LoVo (cell line): ENCODE measurements at places on chromosomes 2 and 18.
A peak's percentile ranks its signal among the peaks of the same experiment; 100 is the strongest.

DNA sequence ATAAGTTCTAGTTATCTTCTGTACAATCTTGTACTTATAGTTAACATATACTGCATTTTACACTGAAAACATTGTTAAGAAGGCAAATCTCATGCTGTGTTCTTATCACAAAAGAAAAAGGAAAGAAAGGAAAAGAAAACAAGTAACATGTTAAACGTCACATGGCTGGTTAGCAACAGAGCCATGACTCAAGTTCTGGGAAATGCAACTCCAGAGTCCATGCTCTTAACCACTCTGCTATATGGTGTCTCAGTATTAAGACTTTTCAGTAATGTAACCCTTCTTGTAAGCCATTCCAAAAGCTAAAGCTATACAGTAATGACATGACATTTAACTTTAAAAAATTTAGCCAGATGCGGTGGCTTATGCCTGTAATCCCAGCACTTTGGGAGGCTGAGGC lies 181.4 kb downstream of the BARD1 start:
- DNase-seq = no peak

DNA sequence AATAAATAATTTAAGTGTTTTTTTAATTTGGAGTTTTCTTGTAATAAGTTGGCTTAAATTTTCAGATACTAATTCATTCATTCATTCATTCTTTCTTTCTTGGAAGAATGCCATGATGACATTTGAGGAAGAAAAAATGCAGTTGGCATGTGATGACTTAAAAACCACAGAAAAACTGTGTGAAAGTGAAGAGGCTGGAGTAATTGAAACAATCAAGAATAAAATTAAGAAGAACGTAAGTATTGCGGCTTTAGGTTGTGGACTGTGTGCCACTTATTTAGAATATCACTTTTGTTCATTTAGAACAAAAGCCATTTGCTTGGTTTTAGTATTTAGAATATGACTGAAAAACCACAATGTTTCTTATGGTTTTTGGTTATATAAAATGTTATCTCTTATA lies 51.4 kb downstream of the TTC39C start:
- DNase-seq = no peak

DNA sequence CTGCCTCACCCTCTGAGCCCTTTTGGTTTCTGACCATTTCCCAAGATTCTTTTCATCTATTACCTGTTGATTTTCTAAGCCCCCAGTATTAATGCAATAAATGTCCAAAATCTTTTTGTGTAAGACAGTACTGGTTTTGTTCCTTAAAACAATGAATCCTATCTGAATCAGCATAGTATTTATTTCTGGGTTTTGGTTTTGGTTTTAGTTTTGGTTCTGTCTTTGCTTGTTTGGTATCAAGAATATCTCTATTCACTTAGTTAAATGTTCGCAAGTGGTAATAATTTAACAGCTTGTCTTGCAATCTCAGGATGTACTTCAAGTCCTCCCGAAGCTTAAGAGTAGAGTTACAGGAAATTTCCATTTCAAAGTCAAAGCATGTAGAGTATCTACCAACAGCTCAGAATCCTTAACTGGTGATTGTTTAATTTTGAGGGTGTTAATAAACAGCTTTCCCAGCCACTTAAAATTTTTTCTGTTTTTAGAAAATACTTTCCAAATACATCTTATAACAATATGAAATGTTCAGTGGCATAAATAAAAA lies 67.7 kb upstream of the NEDD4L start:
- no peak for DNase-seq

DNA sequence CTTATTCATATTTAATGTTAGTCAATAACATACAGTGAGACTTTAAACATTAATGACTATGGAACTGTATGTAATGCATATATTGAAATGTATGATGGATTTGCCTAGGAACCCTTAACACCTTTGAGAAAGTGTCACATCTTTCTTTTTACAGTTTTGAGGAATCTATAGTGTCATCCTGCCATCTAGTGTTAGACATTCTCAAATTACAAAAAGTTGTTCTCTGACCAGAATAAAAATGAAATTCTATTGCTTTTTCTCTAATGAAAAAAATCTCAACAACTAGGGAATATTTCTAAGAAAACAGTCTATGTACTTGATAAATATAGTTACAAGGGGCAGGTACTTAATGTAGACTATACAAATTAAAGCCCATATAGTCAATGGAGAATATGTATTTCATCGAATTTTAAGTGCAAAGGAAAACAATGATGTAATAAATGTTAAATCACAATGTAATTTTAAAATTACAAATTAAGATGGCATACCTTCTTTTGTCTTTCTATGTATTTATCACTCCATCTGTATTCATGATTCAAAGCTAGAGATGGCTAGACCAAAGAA lies 5.1 kb upstream of the CALCRL start:
- DNase-seq = peak; percentile 18

DNA sequence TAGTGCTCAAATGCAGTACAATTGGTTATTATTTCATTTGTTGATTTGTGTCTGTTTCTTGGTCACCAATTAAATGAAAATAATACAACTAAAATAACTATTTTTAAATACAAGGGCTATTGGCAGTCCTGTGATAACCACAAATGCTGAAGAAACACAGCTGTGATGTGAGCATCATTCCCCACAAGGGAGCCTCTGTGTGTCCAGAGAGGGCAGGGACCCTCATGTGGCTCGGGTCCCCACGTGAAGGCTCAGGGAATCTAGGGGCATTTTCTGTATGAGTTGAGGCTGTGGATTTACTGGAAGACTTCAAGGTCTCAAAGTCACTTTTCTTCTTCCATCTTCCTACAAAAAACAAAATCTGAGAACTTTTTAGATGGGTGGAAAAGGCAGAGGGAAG lies 316.1 kb upstream of the RAB12 start:
- no peak for DNase-seq

DNA sequence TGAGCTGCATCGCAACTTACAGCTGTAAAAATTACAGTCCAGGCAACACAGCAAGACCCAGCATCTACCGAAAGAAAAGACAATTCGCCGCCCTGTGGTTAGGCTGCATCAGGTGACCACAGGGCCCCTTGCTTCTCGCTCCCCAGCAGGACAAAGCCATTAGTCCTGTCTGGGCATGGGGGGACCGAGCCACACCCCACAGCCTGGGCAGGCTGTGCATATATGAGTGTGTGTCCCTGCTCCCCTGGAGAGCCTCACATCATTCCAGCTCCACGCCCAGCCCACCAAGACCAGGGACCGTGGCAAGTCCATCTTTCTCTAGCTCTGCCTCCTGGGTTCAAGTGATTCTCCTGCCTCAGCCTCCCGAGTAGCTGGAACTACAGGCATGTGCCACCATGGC lies 33.9 kb downstream of the SNORC start:
- DNase-seq = no peak

DNA sequence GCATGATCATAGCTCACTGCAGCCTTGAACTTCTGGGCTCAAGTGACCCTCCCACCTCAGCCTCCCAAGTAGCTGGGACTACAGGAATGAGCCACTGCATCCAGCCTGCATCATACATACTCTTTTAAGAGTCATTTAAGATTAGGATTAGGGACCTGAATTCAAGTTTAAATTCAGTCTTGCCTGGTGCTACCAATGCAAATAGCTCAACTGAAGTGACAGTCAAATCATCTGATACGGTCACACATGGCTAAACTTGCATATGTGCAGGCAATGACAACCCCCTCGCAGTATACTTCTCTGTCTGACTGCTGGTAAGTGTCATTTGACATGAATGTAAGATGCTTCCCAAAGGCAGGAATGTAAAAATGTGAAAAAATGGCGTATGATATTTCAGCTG lies 31.8 kb upstream of the TMEM131 start:
- no peak for DNase-seq

DNA sequence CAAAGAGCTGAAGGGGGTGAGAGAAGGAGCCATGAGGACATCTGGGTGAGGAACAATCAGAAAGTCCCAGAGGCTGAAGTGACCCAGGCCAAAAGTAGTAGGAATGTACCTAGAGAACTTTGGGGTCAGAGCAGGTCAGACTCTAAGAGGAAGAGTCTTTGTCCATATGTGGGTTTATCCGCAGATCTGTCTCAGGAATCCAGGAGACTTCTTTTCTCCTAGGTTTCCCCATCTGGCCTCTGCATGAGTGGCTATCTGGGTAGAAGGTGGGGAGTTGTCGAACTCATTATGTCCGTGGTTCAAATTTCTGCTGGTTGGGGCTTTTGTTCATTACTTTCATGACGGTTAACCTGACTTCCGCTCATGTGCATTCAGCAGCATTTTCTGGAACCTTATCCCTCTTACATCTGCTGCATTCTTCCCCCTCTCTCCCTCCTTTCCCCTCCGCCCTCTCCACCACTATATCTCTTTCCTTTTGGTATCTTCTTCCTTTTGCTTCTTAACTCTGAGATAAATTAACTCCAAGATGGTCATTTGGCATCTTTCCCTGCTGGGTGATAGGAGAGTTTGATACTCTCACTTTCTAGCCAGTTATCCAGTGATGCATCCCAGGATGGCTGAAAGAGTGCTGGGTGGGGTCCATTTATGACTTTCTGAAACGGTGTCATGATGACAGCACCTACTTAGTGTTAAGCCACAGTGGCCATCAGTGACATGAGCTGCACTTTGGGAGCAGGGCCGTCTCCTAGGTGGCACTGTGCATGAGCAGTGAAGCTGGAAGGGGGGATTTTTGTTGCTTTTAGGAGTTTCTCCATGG lies 2.1 kb downstream of the LIPG start:
- DNase-seq = peak; percentile 14

- DNase-seq = peak; percentile 32
Measured at GRCh38 chr2:56130463-56131070, 53.2 kb upstream of the CCDC85A start.

DNA sequence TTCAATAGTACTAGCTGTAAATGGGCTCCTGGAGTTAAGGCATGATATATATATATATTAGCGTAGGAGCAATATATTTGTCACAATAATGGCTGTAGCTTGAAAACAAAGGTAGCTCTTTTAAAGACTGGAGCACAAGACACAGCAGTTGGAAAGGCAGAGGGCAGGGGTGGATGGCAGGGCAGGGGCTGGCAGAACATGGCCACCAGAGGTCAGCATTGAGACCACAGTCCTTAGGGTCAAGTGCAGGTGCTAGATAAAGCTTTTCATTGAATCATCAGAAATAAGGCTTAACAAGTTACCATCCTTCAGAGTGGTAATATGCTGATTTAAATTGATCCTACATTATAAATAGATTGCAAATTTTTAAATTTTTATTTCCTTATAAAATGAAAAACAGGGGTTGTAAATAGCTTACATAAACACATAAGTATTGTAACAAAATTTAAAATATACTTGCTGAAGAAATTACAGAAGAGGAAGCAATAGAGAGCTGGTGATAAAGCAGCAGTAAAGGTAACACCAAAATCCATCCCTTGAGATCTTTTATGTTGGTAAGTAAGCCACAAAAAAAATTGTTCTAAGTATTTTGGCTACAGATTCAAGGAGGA lies 161.2 kb upstream of the PIEZO2 start:
- DNase-seq = peak; percentile 59

DNA sequence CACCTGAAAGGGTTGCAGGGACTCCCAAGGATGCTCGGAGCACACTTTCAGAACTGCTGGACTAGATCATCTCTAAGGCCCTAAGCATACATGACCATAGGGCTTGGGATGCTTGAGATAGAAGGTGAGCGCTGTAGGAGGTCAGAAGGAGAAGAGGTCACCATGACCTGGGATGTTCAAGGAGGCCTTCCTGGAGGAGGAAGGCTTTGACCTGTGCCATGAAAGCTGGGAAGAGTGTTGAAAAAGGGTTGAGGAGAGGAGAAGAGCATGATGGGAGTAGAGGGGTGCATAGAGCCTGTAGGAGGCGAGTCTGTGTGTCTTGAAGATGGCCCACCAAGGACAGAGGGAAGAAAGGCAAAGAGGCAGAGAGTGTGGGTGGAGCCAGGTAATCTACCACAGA lies 222.4 kb downstream of the LOXHD1 start:
- no peak for DNase-seq

DNA sequence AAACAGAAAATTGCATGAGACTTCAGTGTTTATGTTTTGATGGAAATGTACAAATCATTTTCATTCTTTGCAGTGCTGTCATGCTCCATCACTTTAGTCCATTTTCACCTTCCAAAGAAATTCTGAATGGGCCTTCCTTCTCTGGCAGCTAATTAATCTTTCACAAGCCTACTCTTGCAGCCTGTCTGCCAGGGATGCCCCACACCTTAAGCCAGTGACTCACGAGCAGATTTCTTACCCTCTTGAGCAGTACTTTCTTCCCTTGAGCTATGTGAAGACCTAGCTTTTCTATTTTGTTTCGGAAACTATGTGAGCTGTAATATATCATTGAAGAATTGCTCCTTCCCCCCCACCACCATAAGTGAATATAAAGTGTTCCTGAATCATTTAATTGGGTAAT lies 404.3 kb upstream of the VWC2L start:
- no peak for DNase-seq

DNA sequence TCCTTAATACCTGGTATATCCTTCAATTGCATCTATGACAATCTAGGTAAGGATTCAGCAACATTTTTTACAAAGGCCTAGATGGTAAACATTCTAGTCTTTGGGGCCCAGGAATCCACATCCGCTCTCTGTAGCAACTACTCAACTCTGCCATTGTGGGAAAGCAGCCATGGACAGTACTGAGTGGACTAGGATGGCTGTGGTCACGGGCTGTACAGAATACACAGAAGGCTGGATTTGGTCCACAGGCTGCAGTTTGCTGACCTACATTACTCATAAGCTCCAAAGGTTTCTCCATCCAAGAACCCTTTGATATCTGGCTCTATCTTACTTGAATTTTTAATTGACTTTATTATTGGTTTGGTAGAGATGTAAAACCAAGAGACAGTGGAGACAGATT lies 418.3 kb upstream of the LRRTM1 start:
- no peak for DNase-seq

DNA sequence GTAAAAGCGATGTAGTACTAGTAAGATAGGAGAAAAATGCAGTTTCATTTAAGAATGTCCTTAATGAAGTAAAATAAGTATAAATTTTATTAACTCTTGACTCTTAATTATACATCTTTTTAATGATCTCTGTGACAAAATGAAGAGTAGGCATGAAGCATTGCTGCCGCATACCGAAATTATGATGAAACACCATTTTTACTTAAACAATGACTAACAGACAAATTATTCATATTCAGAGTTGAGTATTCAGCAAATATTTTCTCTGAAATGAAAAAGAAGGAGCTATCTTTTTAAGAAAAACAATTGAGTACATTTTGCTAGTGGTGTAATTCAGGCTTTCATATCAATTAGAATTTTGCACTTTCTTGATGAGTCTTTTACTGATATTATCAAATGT lies 150.6 kb upstream of the DOCK10 start:
- DNase-seq = no peak

- DNase-seq = peak; percentile 28
Measured at GRCh38 chr2:149715005-149715592, 127.5 kb upstream of the MMADHC start.
